ENCODE measurements at places on chromosomes 2 and 18. TPM values are rescaled to one million over a fixed set of nuclear protein-coding genes. Genes with fewer than 3 reads are reported as not detected.

DNA sequence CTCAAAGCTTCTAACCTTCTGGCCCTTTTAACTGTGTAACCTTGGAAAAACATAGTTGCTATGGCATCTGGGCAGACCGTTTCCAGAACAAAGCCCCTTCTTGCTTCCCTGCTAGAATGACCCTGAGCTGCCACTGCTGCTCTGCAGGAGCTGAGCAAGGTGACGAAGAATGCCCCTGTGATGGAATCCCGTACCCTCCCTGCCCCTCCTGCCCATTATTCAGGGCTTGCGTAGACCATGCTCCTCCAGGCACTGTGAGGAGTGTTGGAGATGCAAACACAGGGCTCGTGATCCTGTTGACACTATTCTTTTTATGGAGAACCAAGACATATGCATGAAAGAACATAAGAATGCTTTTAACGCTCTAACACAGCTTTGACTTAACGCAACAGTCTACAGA is 191.1 kb downstream of the CDH2 start:
- H3K27me3 ChIP-seq, result no peaks in the 10 kb centered on the region
- H3K4me3 ChIP-seq, result no peak overlapping the region

DNA sequence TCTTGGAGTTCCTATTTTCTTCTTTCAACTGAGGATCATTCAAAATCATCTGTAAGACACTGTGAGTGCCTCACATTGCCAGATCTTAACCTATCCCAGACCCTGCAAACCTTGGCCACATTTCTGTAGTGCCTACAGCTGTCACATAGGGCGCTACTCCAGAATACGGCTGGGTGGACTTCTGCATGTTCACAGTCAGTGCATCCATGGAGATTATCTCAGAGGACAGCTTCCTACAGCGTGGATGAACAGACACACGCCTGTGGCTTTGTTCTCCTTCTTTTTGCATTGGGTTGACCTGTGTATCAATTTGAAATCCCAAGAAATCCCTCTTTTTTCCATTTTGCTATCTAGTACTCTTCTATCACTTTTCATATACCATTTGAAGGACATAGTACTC is 1.9 kb upstream of the KLHL29 start:
- H3K27ac ChIP-seq, result no peak overlapping the region
- H3K27me3 ChIP-seq, result peaks cover 39% of the 10 kb centered on the region
- H3K36me3 ChIP-seq, result no peaks in the 10 kb centered on the region
- no peak overlapping the region for H3K4me3 ChIP-seq
- DNase-seq, result no peak

DNA sequence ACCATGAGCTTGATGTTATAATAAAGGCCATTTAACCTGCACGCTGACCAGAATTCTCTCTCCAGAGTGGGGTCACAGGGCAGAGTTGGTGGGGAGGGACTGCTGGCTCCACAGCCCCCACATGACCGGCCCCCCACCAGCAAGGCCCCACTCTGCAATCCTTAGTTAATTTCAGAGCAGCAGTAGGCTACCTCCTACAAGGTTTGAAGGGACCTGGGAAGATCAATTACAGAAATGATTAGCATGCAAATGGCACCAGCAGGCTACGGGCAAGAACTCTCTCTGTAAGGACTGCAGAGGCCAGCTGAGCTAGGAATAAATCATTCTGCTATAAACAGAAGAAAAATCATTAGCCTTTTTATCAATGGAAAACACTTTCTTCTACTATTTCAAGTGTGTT is 135.3 kb downstream of the C1D start:
- no peak for DNase-seq
- no peaks in the 10 kb centered on the region for H3K36me3 ChIP-seq
- H3K27ac ChIP-seq, result no peak overlapping the region
- H3K27me3 ChIP-seq, result peaks cover 10% of the 10 kb centered on the region

C2orf76 gene
- 8.9 TPM for total RNA-seq
